ENCODE measurements at places on chromosomes 7 and 10.

DNA sequence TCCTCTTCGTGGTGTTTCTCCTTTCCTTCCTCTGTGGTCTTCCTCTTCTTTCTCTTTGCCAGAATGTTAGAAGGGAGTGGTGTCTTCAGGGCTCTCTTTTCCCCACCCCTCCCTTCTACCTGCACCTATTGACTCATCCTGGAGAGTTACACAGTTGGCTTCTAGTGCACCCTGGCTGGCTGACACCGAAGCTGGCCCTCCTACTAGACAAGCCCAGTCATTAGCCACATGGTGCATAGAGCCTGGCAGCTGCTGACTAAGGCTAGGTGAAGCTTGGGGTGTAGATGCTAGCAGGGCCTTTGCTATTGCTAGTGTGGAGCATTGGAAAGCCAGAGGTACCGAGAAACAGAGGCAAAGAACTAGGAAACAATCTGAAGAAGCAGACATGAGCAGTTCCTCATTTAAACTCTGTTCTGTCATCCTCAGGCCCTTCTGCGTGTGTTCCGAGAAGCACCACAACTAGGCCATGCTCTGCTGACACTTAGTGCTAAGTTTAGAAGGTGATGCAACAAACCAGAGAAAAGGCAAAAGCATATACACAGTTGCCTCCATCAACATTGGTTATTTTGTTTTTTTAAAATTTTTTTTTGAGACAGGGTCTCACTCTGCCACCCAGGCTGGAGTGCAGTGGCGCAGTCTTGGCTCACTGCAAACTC lies 213.9 kb downstream of the BAMBI start:
- DNase-seq: no peak

- DNase-seq: no peak
These were observed 539 bp upstream of the MKLN1 start for GRCh38 chr7:131327049-131327625.

DNA sequence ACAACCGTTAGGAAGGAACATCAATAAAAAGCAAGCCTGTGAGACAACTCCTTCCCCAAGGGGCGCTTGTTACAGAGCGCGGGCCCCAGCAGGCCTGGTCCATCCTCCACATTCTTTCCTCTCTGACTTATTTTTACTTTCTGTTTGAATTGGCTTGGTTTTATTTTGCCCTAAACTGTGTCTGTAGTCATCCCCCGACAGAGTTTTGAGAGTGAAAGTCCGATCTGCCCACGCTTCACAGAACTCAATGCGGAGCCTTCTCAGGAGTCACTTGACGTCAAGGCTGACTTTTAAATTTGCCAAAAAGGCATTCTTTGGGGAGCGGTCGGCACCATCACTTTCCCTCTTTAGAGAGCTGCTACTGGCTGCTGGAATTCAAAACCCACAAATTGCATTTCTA lies 150.1 kb upstream of the KLF6 start:
- no peak for DNase-seq

DNA sequence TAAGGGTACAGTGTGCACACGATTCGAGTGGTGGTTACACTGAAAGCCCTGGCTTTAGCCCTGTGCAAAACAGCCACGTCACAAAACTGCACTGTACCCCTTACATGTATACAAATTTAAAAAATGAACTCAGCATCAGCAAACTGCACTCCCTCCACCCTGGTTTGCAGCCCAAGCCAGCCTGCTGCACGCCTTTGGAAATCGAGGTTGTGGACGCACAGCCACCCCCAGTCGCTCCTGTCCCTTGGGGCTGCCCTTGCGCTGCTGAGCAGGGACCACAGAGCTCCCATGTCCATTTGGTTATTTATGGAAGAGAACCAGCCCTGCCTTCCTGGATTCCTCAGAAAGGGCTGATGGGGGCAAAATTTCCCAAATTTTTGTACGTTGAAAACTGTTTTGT lies 98.8 kb downstream of the INPP5A start:
- peak; percentile 42 for DNase-seq

DNA sequence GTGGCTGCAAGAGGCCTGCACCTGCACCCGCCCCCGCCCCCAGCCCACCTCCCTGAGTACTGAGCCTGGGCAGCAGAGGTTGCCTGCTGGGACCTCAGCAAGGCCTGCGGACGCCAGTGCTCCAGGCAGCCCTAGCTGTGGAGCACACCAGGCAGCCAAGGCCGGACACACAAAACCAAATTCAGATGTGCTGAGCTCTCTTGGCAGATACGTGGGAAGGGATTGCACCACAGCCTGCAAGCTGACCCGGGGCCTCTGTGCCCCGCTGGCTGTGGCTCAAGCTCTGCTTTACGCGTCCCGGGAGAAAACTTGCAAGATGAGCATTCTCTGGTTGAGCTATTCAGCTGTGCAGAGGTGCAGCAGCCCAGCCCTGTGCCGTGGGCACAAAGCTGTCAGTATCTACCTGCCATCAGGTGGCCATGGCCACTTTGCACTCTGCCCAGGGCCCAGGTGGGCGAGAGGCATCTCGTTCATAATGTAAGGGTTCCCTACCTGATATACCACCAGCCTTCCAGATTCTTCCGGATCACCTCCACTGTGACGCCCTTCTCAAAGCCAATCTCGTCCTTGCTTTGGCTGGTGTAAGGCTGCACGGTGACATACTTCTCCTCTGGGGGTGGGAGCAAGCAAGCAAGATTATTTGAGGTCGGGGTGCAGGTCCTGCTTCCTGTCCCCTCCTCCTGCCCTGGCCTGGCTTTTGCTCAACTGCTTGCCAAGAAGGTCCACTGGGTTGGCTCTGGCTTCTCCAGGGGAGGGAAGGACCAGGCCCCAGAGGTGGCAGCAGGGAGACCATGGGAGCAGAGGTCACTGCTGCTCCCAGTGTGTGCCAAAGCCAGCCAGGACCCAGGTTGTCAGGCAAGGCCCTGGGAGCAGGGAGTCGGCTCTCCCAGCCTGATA lies 123.4 kb downstream of the NEURL1 start:
- DNase-seq: no peak

GRCh38 chr7:2819954-2820397 lies 24.1 kb downstream of the GNA12 start:
- DNase-seq: no peak

Data from upper lobe of right lung (tissue), 1 donor.